ENCODE measurements at places on chromosomes 13 and 19.

- no peak for DNase-seq
These were observed 213.6 kb upstream of the CSNK1A1L start for GRCh38 chr13:37319031-37319443.

- peak; percentile 29 for DNase-seq
These were observed 186.2 kb upstream of the GPR12 start for GRCh38 chr13:26946684-26947343.

GRCh38 chr13:90171649-90172048 is 1175.8 kb upstream of the MIR17HG start:
- DNase-seq = no peak

- peak; percentile 84 for DNase-seq
These were observed 14.0 kb upstream of the ATP8B3 start for GRCh38 chr19:1825909-1826556.

DNA sequence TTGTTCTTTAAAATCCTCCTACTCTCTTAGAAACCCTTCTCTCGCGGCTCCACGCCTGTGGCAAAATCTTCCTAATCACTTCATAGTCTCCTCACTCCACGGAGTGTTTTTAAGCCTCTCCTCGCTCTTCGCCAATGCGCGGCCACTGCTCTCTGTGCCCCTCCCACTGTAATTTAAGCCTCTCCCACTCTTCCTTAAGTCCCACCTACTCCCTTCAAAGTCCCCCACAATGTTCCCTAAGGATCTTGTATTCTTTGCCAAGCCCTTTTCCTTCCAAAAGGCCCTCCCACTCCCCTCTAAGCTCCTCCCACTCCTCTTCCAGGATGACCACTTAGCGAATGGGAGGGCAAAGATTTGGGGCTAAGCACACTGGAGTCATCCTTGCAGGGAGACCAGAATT is 1.3 kb downstream of the FIZ1 start:
- no peak for DNase-seq

DNA sequence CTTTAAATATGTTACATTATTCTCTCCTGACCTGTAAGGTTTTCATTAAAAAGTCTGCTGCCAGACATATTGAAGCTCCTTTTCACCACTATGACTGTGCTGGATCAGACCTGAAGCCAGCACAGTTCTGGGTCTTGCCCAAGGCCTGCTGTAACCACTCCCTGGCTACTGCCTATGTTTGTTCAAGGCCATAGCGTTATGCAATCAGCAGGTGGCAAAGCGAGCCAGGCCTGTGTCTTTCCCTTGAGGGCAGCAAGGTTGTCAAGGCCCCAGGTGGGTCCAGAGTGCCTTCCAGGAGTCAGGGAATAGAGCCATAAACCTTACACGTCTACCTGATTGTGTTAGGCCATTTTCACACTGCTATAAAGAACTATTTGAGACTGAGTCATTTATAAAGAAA is 496.8 kb upstream of the PCDH9 start:
- DNase-seq = no peak

DNA sequence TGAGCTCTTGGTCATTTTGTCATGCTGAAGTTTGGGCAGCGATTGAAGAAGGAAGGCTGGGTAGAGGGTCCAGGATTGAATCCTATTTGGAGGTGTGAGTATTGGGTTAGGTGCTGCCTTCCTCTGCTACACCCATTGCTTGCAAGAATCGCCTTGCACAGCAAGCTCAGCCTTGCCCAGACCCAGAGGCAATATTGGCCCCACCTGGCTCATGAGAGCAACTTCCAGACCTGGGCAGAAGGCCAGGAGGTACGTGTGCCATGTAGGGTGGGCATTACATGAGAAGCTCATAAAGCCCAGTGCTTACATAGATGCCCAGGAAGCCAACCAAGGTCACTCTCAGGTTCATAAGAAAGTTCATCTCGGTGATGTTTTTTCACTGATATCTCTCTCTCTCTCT is 718.0 kb downstream of the EFNB2 start:
- no peak for DNase-seq

GRCh38 chr19:15028490-15028889 is 20.8 kb upstream of the CASP14 start:
- DNase-seq = no peak

DNA sequence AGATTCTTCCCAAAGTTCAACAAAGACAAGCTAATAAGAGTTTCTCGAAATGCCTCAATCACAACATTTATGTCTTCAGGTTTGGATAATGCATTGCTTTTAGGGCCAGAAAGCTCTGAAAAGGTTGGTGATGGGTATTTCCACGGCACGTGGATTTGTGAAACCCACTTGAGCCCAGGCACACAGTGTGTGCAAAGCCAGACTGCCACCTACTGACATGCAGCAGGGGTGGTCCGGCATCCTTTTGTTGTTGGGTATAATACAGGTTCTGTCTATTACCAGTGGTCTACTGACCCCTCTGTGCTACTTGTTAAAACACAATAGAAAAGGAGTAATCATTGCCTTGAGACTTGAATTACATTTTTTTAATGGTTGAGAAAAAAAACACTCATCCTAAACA is 225.6 kb downstream of the RAP2A start:
- peak; percentile 23 for DNase-seq

- DNase-seq = no peak
These were observed 45.2 kb downstream of the GPR180 start for GRCh38 chr13:94646904-94647303.

DNA sequence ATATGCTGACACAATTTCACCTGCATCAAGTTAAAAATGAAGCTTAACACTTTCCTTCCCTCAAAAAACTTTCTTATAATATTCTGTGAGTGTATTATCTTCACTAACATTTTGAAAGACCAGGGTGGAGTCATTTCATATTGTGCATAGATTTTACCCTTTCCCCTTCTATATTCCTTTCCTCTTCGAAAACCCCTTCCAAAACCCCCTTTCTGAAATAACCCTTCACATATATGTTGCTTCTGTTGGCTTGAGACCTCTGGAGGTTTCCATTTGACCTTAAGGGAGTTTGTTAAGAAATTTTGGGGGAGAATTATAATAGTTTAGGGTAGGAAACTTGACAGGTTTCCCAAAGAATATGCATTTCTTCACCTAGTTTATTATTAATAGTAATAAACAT is 489.6 kb upstream of the MIR17HG start:
- no peak for DNase-seq

GRCh38 chr19:13017306-13018034 is 22.2 kb downstream of the NFIX start:
- DNase-seq = no peak

DNA sequence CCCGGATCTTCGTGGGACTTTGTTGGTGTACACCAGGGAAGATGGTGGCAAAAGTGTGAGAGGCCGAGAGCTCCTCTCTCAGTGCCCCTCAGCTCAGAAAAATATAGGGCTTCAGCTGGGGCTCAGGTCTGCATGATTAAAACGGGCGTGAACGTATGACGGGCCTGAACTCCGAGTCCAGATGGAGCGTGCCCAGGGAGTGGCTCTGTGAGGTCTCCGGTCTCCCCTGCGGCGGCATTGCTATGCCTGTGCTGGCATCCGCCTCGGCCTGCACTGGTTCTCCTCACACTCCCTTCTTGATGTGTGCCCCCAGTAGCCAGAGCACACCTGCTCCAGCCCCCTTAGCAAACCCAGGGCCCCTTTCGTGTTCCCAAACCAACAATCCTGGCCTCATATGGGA is 82.0 kb downstream of the TEX29 start:
- no peak for DNase-seq

DNA sequence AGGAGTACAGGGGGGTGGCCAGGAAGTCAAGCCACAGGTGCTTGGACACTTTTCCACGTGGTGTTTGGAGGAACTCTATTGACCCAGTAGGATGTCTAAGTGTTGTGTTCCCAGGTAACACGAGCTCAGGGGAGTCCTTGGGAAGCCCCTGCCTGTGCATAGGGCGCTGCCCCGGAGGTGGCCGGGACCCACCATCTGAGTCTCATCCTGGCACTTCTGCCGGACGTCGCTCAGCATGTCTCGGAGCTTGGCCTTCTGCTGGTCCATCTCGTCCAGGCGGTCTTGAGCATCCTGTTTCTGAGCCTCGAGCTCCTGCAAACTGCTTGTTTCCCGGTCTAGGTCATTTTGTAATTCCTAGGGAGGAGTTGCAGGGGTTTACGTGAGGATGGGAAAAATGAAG is 67.4 kb downstream of the EPS15L1 start:
- no peak for DNase-seq

GRCh38 chr19:15841875-15842569 is 26.6 kb upstream of the OR10H1 start:
- DNase-seq = no peak

DNA sequence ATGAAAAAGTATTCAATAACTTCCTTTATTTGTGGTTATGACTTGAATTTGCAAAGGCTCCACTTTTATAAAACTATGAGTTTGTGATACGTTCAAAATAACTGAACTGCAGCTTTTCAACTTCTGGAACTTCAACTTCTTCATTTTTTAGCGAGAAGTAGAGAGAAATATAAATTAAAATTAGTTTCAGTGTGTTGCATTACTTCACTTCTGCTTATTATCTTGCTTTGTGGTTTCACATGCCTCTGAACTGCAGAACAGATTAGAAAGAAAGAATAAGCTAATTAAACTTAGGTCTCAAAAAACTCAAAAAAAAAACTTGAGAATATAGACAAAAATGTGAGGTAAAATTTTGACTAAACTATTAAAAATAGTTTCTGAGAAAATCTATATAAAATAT is 1073.4 kb downstream of the PCDH17 start:
- no peak for DNase-seq

- no peak for DNase-seq
These were observed 17.0 kb downstream of the F10 start for GRCh38 chr13:113139577-113139976.

GRCh38 chr13:67095621-67096020 is 134.5 kb downstream of the PCDH9 start:
- DNase-seq = no peak

DNA sequence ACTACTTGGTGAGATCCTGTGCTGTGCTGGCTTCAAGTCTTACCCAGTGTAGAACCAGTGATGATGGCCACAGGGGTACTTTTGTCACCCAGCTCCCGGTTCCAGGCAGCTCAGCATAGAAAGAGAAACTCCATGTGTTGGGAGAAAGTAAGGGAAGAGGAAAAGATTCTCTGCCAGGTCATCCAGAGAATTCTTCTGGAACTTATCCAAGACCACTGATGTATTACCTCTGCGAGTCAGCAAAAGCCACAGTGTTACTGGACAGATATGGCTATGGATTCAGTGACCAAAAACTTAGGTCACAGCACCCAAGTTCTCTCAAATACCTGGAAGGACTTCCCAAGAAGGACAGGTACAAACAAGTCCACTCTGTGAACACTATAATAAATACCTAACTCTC is 399.5 kb upstream of the MIR17HG start:
- no peak for DNase-seq

GRCh38 chr13:75366380-75367280 is 115.3 kb downstream of the TBC1D4 start:
- no peak for DNase-seq

GRCh38 chr13:113309473-113309872 is 12.4 kb downstream of the LAMP1 start:
- DNase-seq = no peak

DNA sequence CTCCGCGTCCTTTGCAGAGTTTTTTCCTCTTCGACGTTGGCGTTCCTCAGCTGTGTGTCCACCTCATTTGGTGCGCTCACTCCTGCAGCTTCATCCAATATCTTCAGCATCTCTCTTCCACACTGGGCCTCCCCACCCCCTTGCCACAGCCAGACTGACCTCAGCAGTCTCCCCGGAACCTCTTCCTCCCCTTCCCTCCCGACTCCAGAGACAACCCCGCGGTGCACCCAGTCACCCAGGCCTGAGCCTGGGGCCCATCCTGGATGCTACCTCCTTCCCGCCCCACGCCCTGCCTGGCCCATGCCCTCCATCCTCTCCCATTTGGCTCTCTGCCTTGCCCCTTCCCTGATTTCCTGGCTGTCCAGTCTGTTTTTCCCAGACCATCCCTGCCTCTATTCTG is 8.1 kb upstream of the C5AR2 start:
- no peak for DNase-seq

- no peak for DNase-seq
These were observed 98.3 kb downstream of the ELF1 start for GRCh38 chr13:40920826-40921225.

- DNase-seq = no peak
These were observed 10.5 kb downstream of the LPAR6 start for GRCh38 chr13:48402325-48402932.

- no peak for DNase-seq
These were observed 15.0 kb upstream of the DHRS12 start for GRCh38 chr13:51818781-51819511.

GRCh38 chr13:76038920-76039716 is 403.0 kb downstream of the LMO7 start:
- no peak for DNase-seq

- DNase-seq = peak; percentile 89
These were observed 46.2 kb downstream of the ACTN4 start for GRCh38 chr19:38693380-38694223.

DNA sequence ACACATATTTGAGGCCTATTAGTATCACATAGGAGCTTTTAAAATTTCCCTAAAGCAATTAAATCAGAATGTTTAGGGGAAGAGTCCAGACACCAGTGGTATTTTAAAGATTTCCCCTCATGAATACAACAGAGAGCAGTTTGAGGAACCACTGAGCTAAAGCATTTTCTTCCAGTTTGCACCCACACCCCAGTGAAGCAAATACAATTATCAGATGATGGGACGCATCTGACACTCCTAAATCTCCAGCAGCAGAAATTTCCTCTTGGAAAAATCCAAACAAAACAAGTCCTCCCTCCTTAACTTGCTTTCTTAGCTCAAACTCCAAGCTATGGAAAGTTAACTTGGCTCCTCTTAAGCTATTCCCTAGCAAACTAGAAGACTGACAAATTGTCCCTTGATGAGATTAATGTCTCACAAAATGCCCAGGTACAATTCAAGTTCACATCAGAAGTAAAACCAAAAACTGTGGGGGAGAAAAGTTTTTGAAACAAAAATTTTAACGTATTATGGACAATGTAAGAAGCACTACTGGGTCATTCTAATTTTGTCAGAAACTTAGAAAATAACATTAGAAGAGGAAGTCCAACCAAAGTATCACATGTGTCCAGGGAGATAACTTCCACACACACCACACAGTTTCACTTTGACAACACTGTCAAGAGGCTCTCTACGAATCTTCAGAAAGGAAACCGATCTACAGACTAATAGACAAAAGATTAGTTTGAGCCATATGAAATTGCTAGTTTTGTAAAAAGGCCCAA is 74.1 kb downstream of the ABCC4 start:
- no peak for DNase-seq

GRCh38 chr13:36553491-36553890 is 120.3 kb upstream of the SERTM1 start:
- DNase-seq = no peak

GRCh38 chr19:45074744-45075300 is 1.5 kb downstream of the ZNF296 start:
- peak; percentile 20 for DNase-seq

GRCh38 chr13:50156561-50157127 is 141.4 kb downstream of the KCNRG start:
- no peak for DNase-seq

All from neuronal stem cell (in vitro differentiated cells).